ENCODE measurements at places on chromosomes 5 and 9. TPM values are rescaled to one million over a fixed set of nuclear protein-coding genes. Genes with fewer than 3 reads are reported as not detected.
A peak's percentile ranks its signal among the peaks of the same experiment; 100 is the strongest.

Gene PCDHA13
- total RNA-seq, result 12.4 TPM

Gene WDR38
- total RNA-seq, result 7.9 TPM

Gene FOXD4L6
- not detected for total RNA-seq

Gene ADAMTS13
- total RNA-seq, result 2.4 TPM

Gene MCC
- 30.3 TPM for total RNA-seq

Gene AQP3
- 2.5 TPM for total RNA-seq

Gene PRRT1B
- 0.28 TPM for total RNA-seq

Gene TTC39B
- total RNA-seq, result 25.2 TPM

- H3K36me3 ChIP-seq, result no peaks in the 10 kb centered on the region
- no peak overlapping the region for H3K27ac ChIP-seq
- DNase-seq, result no peak
- no peaks in the 10 kb centered on the region for H3K27me3 ChIP-seq
Measured at GRCh38 chr5:2782658-2783057, 31.2 kb upstream of the IRX2 start.

- no peak overlapping the region for H3K27ac ChIP-seq
- H3K36me3 ChIP-seq, result no peaks in the 10 kb centered on the region
- H3K4me3 ChIP-seq, result no peak overlapping the region
- no peaks in the 10 kb centered on the region for H3K27me3 ChIP-seq
- H3K4me1 ChIP-seq, result no peaks in the 10 kb centered on the region
- DNase-seq, result no peak
Measured at GRCh38 chr9:88596376-88596775, 61.4 kb downstream of the NXNL2 start.

DNA sequence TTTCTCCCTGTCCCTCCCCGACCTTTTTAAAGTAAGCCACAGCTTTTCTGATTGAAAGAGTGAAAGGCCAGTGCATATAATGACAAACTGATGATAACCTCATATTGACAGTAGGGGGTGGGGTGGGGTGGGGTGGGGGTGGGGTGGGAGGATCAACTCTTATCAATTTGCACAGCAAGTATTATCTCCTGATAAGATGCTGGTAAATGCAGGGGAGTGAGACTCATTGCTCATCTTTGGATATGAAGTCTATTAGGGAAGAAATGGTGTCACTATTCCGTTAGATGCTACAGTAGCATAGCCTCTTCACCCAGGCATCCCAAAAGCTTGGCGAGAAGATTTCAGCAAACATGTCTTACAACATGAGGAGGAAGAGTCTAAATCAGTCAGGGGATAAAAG lies 38.9 kb upstream of the HMGCS1 start:
- no peak for DNase-seq
- H3K4me1 ChIP-seq, result no peaks in the 10 kb centered on the region
- H3K27me3 ChIP-seq, result no peaks in the 10 kb centered on the region
- no peak overlapping the region for H3K4me3 ChIP-seq

DNA sequence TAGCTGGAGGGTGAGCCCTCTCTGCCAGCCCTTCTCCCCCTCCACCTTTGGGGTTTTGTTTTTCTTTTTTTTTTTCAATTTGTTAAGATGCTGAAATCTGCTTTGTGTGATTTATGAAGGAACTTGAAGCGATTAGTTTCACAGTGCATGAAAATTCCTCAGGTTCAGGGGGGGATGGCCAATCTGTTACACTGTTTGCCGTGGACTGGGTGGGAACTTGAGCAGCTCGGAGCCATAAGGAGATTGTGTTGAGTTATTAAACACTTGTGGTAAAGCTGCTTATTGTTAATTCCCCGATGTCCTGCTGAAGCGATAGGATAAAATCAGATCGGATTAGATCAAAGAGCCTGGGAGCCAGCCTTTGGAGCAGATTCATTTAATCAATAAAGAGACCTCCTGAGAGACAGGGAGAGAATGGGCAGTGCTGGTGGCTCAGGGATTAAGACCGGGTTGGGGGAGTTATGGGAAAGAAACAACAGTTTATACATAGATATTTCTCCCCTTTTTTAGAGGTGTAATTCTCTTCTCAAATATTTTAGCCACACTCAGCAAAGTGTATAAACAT lies 105.8 kb upstream of the SPATA31D4 start:
- DNase-seq, result no peak
- H3K4me1 ChIP-seq, result peaks cover 15% of the 10 kb centered on the region
- no peaks in the 10 kb centered on the region for H3K36me3 ChIP-seq
- peaks cover 21% of the 10 kb centered on the region for H3K27me3 ChIP-seq

DNA sequence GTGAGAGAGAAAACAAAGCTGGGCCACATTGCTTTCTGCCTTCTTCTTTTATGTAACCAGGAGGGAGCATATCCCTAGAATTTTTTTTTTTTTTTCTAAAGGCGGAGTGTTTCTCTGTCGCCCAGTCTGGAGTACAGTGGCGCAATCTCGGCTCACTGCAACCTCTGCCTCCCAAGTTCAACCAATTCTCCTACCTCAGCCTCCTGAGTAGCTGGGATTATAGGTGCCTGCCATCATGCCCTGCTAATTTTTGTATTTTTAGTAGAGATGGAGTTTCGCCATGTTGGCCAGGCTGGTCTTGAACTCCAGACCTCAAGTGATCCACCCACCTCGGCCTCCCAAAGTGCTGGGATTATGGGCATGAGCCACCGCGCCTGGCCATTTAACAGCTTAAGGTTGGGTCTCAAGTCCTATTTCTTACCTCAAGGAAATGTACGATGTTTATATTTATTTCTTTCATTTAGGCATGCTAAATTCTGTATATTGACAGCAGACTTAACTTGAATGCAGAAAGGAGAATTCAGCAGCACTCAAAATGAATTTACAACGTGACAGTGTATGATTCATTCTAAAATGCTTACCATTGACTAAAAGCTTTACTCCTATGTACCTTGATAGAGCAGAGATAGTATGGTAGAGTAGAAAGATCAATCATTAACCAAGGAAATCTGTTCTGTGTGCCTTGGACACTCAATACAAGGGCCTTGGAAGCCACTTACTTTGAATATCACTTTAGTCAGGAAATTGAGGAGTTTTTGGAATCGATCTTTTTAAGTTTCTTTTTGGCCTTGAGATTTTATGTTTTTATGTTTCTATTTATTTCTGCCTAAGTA lies 100.9 kb downstream of the F2RL2 start:
- no peaks in the 10 kb centered on the region for H3K36me3 ChIP-seq
- H3K27ac ChIP-seq, result no peak overlapping the region
- H3K27me3 ChIP-seq, result no peaks in the 10 kb centered on the region
- DNase-seq, result no peak
- no peaks in the 10 kb centered on the region for H3K4me1 ChIP-seq

DNA sequence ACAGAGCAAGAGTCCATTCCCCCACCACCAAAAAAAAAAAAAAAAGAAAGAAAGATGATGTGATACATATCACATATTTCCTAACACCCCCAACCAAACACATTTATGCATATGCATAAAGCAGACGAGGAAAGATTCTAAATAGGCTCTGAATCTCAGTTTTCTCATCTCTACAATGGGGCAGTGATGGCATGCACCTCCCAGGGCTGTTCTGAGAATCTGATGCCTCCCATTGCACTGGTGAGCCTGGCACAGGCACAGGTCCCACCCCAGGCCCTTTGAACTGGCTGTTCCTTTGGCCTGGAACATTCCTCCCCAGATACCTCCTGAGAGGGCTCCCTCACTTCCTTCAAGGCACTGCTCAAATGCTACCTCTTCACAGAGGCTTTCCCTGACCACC lies 116.5 kb downstream of the C9orf50 start:
- DNase-seq, result no peak
- peaks cover 42% of the 10 kb centered on the region for H3K4me1 ChIP-seq
- H3K27ac ChIP-seq, result no peak overlapping the region
- peaks cover 5% of the 10 kb centered on the region for H3K36me3 ChIP-seq
- no peaks in the 10 kb centered on the region for H3K27me3 ChIP-seq
- H3K4me3 ChIP-seq, result no peak overlapping the region

- no peak overlapping the region for H3K4me3 ChIP-seq
- peaks cover 9% of the 10 kb centered on the region for H3K36me3 ChIP-seq
- peak overlapping the region; percentile 4 for H3K27ac ChIP-seq
- DNase-seq, result no peak
- no peaks in the 10 kb centered on the region for H3K27me3 ChIP-seq
Measured at GRCh38 chr5:91146905-91147600, 236.1 kb downstream of the ARRDC3 start.

DNA sequence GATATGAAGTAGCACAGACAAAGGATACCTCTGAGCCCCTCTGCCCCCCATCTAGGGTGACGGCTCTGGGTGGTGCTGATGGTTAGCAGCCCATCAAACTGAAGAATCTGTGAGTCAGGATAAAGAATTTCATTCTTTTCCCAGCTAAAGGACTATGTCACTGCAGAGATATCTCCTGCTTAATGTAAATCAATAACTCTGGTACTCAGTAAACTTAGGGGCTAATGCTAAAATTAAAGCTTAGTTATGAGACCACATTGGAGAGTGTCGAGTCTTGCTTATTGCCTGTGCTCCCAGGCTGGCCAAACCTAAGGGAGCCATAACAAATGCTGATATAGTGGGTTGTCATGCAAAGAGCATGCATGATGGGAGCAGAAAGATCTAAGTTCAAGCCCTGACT lies 25.6 kb upstream of the ACTBL2 start:
- DNase-seq, result no peak
- H3K4me3 ChIP-seq, result no peak overlapping the region
- no peak overlapping the region for H3K27ac ChIP-seq

GRCh38 chr5:140402258-140403074 lies 833 bp downstream of the ANKHD1 start:
- H3K27ac ChIP-seq, result peak overlapping the region; percentile 93
- H3K27me3 ChIP-seq, result no peaks in the 10 kb centered on the region
- DNase-seq, result peak; percentile 10
- H3K4me1 ChIP-seq, result peaks cover 28% of the 10 kb centered on the region
- peaks cover 7% of the 10 kb centered on the region for H3K36me3 ChIP-seq
- peak overlapping the region; percentile 97 for H3K4me3 ChIP-seq

DNA sequence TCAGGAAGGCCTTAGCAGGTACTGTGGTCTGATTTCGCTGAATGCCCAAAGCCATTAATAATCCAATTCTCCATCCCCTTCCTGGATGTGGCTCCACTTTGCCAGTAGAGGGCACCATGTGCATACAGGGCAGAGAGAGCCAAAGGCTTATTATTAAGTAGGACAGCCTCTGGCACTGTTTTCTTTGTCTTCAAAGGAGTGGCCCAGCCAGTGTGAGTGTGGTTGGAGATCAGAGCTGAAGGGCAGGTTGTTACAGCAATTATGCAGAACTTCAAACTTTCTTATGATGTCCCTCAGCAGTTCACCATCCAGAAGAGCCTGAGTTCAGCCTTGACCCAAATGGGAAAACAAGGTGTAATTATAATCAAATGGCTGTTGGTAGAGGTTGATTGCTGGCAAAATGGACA lies 38.6 kb upstream of the CEMIP2 start:
- no peaks in the 10 kb centered on the region for H3K4me1 ChIP-seq
- no peaks in the 10 kb centered on the region for H3K36me3 ChIP-seq
- peak; percentile 56 for DNase-seq
- no peak overlapping the region for H3K27ac ChIP-seq
- H3K27me3 ChIP-seq, result no peaks in the 10 kb centered on the region

DNA sequence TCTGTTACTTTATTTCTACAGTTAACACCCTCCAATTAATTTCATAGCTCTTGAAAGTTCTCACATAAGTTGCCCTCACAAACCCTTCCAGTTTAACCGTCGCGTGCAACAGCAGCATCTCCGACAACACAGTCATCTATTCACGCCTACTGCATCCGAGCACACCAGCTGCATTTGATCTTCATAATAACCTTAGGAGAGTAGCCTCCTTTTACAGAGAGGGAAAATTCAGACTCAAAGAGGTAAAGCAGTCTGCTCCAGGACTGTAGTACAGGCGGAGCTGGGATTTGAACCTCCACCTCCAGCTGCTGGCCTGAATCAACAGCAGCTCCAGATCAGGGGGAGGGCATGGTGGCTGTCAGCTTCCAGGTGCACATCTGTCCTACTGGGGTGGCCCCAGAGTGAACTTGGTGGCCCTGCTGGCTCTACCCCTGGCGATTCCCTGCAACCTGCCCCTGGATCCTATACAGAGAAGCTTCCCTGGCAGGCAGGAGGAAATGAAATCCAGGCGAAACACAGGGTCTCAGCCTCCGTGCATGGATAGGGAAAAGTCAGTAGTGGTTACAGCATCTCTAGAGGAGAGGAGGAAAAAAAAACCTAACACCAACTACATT lies 71.6 kb upstream of the UNC5A start:
- H3K27ac ChIP-seq, result no peak overlapping the region
- H3K36me3 ChIP-seq, result no peaks in the 10 kb centered on the region
- peaks cover 13% of the 10 kb centered on the region for H3K27me3 ChIP-seq
- no peak overlapping the region for H3K4me3 ChIP-seq

GRCh38 chr9:87910821-87911220 lies 6.9 kb upstream of the SPATA31C1 start:
- no peak overlapping the region for H3K4me3 ChIP-seq
- no peak for DNase-seq
- H3K27ac ChIP-seq, result no peak overlapping the region
- H3K36me3 ChIP-seq, result no peaks in the 10 kb centered on the region
- no peaks in the 10 kb centered on the region for H3K4me1 ChIP-seq

- no peaks in the 10 kb centered on the region for H3K27me3 ChIP-seq
- H3K4me3 ChIP-seq, result no peak overlapping the region
- H3K4me1 ChIP-seq, result no peaks in the 10 kb centered on the region
- DNase-seq, result no peak
Measured at GRCh38 chr9:82382887-82383616, 394.5 kb downstream of the SPATA31D1 start.

- DNase-seq, result no peak
- H3K4me3 ChIP-seq, result no peak overlapping the region
- H3K36me3 ChIP-seq, result no peaks in the 10 kb centered on the region
- H3K27me3 ChIP-seq, result no peaks in the 10 kb centered on the region
- no peak overlapping the region for H3K27ac ChIP-seq
- H3K4me1 ChIP-seq, result peaks cover 35% of the 10 kb centered on the region
Measured at GRCh38 chr9:135248111-135248510, 160.6 kb downstream of the OLFM1 start.

DNA sequence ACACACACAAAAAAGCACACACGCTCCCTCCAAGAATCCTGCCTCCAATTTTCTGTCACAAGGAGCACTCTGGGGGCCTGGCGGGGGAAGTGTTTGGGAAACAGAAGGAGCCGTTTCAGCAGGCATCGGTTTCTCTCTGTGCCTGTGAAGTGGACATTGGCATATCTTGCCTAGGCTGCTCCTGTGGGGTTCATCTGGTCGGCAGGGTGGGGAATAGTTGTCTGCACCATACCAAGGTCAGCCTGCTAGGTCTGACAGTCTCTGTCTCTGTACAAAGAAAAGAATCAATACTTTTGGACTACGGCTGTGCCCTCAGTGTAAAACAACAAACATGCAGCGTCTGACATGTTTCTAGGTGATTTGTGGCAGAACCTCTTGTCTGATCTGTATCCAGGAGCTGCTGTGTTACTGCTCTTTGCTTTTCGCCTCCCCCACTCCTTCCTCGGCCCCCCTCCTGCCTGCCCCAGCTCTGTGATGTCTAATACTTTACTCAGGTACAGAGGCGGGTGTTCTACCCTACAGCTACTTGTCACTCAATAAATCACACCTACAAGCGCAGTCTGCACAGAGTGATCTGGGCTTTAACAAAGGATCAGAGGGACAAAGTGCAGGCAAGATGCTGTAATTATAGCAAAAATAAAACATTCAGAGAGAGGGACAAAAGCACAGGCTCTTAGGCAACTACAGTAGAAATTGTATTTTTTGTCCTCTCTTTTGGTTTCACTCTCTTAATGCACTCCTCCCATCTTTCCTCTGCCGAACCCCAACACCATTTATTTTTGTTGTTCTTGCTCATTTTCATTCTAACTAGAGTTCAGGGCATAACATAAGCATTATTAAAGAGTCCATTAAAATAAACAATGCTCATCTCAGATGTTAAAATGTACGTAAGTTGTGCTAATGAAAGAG lies 216.7 kb downstream of the BNC2 start:
- peak; percentile 59 for DNase-seq
- H3K4me3 ChIP-seq, result peak overlapping the region; percentile 3
- peak overlapping the region; percentile 68 for H3K27ac ChIP-seq
- no peaks in the 10 kb centered on the region for H3K36me3 ChIP-seq
- H3K27me3 ChIP-seq, result peaks cover 8% of the 10 kb centered on the region

Measured in spinal cord (tissue), 10 donors.